ENCODE measurements at places on chromosomes 4 and X.

GRCh38 chrX:9429767-9430166, 35.1 kb upstream of the TBL1X start:
- no peak for DNase-seq

DNA sequence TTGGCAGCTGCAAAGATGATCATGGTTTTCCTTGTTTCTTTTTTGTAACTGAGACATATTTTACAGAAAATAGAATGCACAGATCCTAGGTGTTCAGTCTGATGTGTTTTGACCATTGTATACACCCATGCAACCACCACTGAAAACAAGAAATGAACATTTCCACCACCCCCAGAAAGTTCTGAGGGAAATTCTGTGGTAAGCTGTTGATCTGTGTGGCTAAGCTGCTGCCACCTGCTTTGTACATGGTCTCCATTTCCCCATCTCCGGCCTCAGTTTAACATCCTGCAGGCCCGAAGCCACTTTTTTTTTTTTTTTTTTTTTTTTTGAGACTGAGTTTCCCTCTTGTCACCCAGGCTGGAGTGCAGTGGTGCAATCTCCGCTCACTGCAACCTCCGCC, 65.3 kb downstream of the NYX start:
- no peak for DNase-seq

DNA sequence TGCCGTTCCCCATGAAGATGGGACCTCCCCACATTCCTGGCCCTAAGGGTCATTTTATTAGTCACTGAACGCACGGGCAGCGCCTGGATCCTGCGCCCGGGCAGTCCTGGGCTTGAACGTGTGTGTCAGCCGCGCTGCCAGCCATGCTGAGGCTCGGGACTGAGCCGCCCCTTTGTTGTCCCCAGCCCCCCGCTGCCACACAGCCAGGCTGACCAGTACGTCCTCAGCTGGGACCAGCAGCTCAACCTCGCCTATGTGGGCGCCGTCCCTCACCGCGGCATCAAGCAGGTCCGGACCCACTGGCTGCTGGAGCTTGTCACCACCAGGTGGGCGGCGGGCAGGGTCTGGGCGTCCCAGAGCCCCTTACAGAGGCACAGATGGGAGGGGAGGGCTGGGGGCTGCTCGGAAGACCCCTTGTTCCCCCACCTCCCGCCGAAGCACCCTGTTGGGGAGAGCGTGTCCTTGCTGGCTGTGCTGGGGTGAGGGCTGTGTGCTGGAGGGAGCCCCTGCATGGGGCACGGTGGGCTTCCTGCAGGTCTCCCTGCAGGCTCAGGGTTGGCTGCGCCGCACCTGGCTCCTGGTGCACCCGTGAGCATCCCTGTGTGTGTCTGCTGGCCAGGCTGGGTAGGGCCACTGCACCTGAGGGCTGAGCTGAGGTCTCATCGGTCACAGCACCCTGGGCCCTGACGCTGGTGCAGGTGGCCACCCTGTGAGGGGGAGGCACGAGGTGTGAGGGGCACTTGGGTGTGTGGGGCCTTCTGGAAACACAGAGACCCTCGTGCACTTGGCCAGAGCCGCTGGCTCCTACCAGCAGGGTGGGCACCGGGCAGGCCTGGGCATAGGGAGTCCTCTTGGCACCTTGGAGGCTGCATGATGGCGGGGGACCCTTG, 1.0 kb downstream of the IDUA start:
- DNase-seq: no peak

GRCh38 chr4:52755426-52755825, 4.2 kb upstream of the ERVMER34-1 start:
- DNase-seq: no peak

All from activated T-cell treated with anti-CD3 and anti-CD28 coated beads, Interleukin-2, amount 50 U/mL, for 4 hours (primary cell).